ENCODE measurements at places on chromosomes 2 and 18. TPM values are rescaled to one million over a fixed set of nuclear protein-coding genes. Genes with fewer than 3 reads are reported as not detected.

The CD8B2 gene
- total RNA-seq = not detected

The STPG4 gene
- total RNA-seq = 0.91 TPM

The IGFBP5 gene
- 79.1 TPM for total RNA-seq

DNA sequence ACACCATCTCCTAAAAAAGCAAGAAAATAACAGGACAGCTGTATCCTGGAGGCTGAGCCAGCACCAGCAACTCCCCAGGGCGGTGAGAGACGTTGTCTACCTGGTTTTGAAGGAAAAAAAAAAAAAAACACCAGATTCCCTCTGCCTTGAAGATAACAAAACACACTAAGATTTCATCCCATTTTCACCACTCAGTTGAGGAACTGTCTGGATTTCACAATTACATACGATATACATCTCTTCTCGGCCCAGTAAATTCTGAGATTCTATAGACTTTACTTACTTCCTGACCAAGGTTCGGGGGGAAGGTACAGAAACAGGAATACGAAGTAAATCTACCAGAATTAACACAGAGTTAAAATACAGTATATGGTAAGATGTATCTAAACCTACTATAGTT, 8.5 kb downstream of the ZNF516 start:
- DNase-seq = no peak
- H3K4me3 ChIP-seq = no peak overlapping the region
- H3K4me1 ChIP-seq = peaks cover 39% of the 10 kb centered on the region
- no peaks in the 10 kb centered on the region for H3K27me3 ChIP-seq
- H3K36me3 ChIP-seq = peaks cover 7% of the 10 kb centered on the region
- H3K27ac ChIP-seq = no peak overlapping the region

DNA sequence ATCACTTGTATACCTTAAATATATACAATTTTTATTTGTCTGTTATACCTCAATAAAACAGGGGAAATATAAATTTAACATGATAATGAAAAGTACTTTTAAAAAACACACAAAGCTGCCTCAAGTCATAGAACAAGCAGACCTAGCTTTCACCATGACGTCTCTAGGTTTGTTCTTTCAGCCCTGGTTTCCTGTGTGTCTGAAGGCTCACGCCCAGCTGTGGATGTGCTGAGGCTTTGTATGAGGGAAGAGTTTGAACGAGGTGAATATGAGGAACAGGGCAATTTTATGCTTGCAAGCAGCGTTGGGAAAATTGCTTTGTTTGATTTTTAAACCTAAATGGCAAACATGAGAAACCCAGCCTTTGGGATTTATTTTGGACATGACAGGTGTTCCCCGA, 15.3 kb downstream of the SH3RF3 start:
- no peaks in the 10 kb centered on the region for H3K36me3 ChIP-seq
- no peak overlapping the region for H3K27ac ChIP-seq
- H3K4me3 ChIP-seq = no peak overlapping the region

DNA sequence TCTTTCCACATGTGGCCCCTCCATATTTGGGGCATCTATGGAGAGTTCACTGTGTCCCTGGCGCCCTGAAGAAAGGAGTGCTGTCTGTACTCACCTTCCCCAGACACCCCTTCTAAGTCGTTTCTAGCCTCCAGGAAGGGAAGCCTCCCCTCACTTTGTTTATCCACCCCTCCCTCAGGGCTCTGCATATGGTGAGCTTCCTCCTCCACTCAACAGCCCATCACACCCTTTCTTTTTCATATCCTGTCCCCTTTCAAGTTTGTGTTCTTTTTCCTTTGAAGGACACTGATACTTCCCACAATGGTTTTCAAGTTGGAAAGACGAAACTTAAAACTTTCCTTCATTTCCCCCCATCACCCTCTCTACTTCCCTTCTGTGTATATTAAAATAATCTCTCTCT, 291.4 kb upstream of the POU3F3 start:
- no peak for DNase-seq
- H3K4me1 ChIP-seq = no peaks in the 10 kb centered on the region
- no peak overlapping the region for H3K4me3 ChIP-seq
- H3K27ac ChIP-seq = no peak overlapping the region
- H3K36me3 ChIP-seq = no peaks in the 10 kb centered on the region

DNA sequence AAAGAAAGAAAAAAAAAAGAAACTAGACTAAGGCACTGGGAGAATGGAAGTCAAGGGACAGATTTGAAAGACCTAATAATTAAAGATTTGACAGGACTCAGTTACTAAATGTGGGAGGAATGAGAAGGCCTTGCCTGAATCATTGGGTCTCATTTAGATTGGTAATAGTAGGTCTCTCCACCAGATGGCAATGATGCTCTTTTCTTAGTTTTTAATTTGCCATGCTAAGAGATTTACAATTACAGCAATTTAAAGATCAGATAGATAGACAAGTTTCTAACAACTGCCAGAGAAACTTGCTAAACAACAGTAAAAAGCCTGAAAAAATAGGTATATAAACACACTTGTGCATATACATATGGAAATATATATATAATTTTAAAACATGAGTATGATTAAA, 153.0 kb downstream of the TMEM247 start:
- no peak for DNase-seq
- peaks cover 5% of the 10 kb centered on the region for H3K36me3 ChIP-seq
- H3K27me3 ChIP-seq = no peaks in the 10 kb centered on the region
- H3K27ac ChIP-seq = no peak overlapping the region

GRCh38 chr18:6370886-6371635, 43.6 kb downstream of the L3MBTL4 start:
- no peak overlapping the region for H3K4me3 ChIP-seq
- H3K36me3 ChIP-seq = no peaks in the 10 kb centered on the region
- H3K27me3 ChIP-seq = no peaks in the 10 kb centered on the region
- no peak overlapping the region for H3K27ac ChIP-seq
- peaks cover 6% of the 10 kb centered on the region for H3K4me1 ChIP-seq
- no peak for DNase-seq

DNA sequence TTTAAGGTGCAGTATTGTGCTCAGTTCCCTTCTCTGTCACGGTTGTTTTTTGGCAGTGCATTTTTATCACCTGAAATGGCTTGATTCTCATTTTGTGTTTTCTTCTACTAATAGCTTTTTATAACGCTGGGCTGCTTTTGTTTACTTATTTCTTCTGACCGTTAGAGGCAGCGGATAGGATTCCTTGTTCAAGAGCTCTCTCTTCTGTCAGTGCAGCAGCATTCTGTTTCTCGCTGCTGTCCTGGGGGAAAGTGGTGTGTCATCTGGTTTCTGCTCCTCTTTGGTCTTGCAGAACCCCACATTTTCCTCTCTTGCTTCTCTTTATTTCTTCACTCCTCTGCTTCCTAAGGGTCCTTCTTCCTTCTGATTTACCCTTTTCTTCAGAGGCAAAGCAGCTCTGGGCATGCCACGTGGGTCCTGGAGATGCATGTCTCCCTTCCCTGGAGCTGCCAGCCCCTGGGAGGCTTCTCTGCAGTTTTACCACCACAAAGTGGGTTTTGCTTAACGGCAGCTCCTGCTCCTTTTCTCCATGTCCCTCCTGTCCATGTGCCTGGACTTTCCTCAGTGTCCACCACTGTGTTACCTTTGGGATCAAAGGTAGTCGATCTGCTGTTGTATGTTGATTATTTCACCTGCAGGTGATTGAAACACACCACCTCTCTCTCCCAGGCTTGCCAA, 47.3 kb upstream of the SNTG2 start:
- no peaks in the 10 kb centered on the region for H3K4me1 ChIP-seq
- no peak overlapping the region for H3K4me3 ChIP-seq
- peaks cover 18% of the 10 kb centered on the region for H3K27me3 ChIP-seq
- H3K36me3 ChIP-seq = no peaks in the 10 kb centered on the region

DNA sequence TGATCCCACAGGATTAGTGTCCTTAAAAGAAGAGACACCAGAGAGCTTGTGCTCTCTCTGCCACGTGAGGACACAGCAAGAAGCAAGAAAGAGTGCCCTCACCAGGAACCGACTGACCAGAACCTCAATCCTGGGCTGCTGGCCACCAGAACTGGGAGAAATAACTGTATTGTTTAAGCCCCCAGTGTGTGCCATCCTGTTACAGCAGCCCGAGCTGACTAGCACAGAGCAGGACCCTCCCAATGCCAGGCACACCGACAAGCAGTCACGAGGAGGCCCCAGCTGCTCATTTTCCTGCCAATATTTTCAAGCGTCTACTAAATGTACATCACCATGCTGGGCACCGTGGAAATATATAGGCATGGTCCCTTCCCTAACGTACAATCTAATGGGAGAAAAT, 17.1 kb downstream of the FAM178B start:
- no peak overlapping the region for H3K4me3 ChIP-seq
- peaks cover 12% of the 10 kb centered on the region for H3K4me1 ChIP-seq
- H3K27me3 ChIP-seq = peaks cover 4% of the 10 kb centered on the region
- DNase-seq = no peak
- H3K36me3 ChIP-seq = no peaks in the 10 kb centered on the region

- H3K4me3 ChIP-seq = no peak overlapping the region
- H3K27me3 ChIP-seq = peaks cover 10% of the 10 kb centered on the region
- H3K27ac ChIP-seq = no peak overlapping the region
- H3K4me1 ChIP-seq = no peaks in the 10 kb centered on the region
These were observed 104.3 kb upstream of the CNGA3 start for GRCh38 chr2:98242003-98242402.

DNA sequence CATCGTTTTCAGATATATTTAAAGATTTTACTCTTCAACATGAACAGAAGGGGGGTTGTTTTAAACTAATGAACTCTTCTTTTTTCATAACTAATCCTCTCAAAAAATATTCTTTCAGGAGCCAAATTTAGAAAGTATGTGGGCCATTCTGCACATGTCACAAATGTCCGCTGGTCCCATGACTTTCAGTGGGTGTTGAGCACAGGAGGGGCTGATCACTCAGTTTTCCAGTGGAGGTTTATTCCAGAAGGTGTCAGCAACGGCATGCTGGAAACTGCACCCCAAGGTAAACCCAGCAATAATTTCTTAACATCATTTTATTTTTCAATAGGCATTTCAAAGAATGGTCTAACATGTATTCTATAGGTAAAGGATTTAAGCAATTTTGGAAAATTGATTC, 136.0 kb downstream of the EML6 start:
- DNase-seq = no peak
- H3K27me3 ChIP-seq = no peaks in the 10 kb centered on the region
- H3K36me3 ChIP-seq = no peaks in the 10 kb centered on the region
- H3K4me3 ChIP-seq = no peak overlapping the region
- peaks cover 13% of the 10 kb centered on the region for H3K4me1 ChIP-seq

- peaks cover 61% of the 10 kb centered on the region for H3K36me3 ChIP-seq
- H3K27me3 ChIP-seq = no peaks in the 10 kb centered on the region
- DNase-seq = no peak
These were observed 29.9 kb downstream of the BIRC6 start for GRCh38 chr2:32386739-32387138.
